Left lung (tissue), 14 donors: ENCODE measurements at places on chromosomes 7 and 10.

DNA sequence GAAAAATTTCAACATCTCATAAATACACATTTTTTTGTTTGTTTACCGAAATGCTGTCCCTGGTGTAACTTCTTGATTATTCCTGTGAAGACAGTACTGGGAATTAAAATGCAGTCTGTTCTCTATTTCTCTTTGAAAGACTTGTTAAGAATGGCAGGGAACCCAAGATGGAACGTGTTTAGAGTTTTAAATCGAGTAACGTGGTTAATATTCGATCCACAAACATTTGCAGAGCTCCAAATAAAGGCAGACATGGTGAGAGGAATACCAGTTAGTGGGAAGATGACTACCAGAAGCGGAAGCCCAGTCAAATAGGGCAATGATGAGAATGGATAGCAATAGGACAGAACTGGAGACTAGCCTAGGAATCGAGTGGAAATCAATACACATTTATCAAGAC lies 6.7 kb downstream of the PON3 start:
- no peak overlapping the region for H3K4me3 ChIP-seq
- no peaks in the 10 kb centered on the region for H3K4me1 ChIP-seq
- no peak for DNase-seq
- H3K27ac ChIP-seq, result no peak overlapping the region
- peaks cover 8% of the 10 kb centered on the region for H3K27me3 ChIP-seq
- no peaks in the 10 kb centered on the region for H3K36me3 ChIP-seq

GRCh38 chr10:120548210-120548609 lies 91.2 kb downstream of the PLPP4 start:
- no peak overlapping the region for H3K4me3 ChIP-seq
- no peaks in the 10 kb centered on the region for H3K4me1 ChIP-seq
- no peaks in the 10 kb centered on the region for H3K36me3 ChIP-seq
- no peaks in the 10 kb centered on the region for H3K27me3 ChIP-seq

- peak; percentile 62 for DNase-seq
- H3K4me1 ChIP-seq, result no peaks in the 10 kb centered on the region
- H3K36me3 ChIP-seq, result no peaks in the 10 kb centered on the region
- H3K27me3 ChIP-seq, result no peaks in the 10 kb centered on the region
- no peak overlapping the region for H3K27ac ChIP-seq
These were observed 11.1 kb upstream of the CRTAC1 start for GRCh38 chr10:98041352-98042043.

DNA sequence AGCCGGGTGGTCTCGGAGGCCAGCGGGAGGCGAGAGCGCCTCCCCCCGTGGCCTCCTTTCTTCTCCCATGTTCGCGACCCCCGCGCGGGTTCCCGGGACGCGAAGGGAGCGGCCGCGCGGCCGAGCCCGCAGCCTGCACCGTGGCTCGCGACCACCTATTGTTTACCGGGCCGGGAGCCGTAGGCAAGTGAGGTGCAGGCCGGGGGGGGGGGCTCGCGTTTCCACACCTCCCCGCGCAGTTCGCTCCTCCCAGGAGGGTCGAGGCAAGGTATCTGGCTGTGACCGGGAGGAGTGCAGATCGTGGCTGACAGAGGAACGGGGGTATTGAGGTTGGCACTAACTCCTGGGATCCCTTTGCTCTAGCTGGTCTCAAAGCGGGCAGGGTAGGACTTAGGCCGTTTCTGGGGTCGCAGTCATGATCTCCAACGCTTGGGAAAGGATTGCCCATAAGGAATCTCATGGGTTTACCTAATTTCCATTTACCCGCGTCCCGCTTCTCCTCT lies 734 bp downstream of the PTPN12 start:
- H3K4me1 ChIP-seq, result peaks cover 26% of the 10 kb centered on the region
- no peaks in the 10 kb centered on the region for H3K27me3 ChIP-seq
- no peaks in the 10 kb centered on the region for H3K36me3 ChIP-seq
- H3K27ac ChIP-seq, result peak overlapping the region; percentile 97
- H3K4me3 ChIP-seq, result peak overlapping the region; percentile 91
- DNase-seq, result no peak

- no peaks in the 10 kb centered on the region for H3K4me1 ChIP-seq
- H3K36me3 ChIP-seq, result no peaks in the 10 kb centered on the region
- no peaks in the 10 kb centered on the region for H3K27me3 ChIP-seq
These were observed 100.6 kb downstream of the DLG5 start for GRCh38 chr10:77825965-77826364.

GRCh38 chr7:88224601-88225275 lies 4.9 kb upstream of the SRI start:
- no peaks in the 10 kb centered on the region for H3K27me3 ChIP-seq
- no peak overlapping the region for H3K4me3 ChIP-seq
- no peak overlapping the region for H3K27ac ChIP-seq
- H3K36me3 ChIP-seq, result no peaks in the 10 kb centered on the region
- H3K4me1 ChIP-seq, result peaks cover 20% of the 10 kb centered on the region

GRCh38 chr10:64486901-64487300 lies 965.7 kb downstream of the REEP3 start:
- H3K27ac ChIP-seq, result no peak overlapping the region
- no peak overlapping the region for H3K4me3 ChIP-seq
- H3K27me3 ChIP-seq, result no peaks in the 10 kb centered on the region

DNA sequence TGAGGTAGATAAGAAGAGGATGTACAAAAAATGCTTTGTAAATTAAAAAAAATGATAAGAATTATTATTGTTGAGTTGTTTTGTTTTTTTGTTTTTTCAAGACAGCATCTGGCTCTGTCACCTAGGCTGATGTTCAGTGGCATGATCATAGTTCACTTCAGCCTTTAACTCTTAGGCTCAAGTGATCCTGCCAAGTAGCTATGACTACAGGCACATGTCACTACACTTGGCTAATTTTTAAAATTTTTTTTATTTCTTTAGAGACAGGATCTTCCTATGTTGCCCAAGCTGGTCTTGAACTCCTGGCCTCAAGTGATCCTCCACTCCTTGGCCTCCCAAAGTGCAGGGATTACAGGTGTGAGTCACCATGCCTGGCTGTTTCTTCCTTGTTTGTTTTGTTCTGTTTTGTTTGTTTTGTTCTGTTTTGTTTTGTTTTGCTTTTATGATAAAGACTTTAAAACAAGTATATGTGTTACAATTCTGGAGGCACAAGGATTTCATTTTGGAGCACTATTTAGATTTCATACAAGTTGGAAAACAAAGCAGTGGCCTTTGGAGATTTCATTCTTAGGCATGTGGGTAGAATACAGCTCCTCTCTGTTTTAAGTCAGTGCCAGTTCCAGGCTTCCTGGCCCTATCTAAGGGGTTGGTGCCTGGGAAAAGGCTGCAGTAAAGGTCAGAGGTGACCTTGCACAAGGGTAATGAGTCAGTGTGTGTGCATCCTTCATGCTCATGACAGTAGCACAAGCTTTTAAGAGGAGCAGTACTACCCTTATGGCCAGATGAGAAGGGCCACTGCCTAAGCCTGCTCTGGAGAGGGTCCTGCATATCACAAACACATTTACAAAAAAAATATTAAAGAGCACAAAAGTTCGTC lies 17.9 kb downstream of the FGFBP3 start:
- H3K4me3 ChIP-seq, result no peak overlapping the region
- H3K36me3 ChIP-seq, result no peaks in the 10 kb centered on the region

- no peak for DNase-seq
- H3K36me3 ChIP-seq, result no peaks in the 10 kb centered on the region
- no peaks in the 10 kb centered on the region for H3K27me3 ChIP-seq
- H3K27ac ChIP-seq, result peak overlapping the region; percentile 54
- no peak overlapping the region for H3K4me3 ChIP-seq
These were observed 143.3 kb downstream of the HDAC9 start for GRCh38 chr7:18638594-18639452.

DNA sequence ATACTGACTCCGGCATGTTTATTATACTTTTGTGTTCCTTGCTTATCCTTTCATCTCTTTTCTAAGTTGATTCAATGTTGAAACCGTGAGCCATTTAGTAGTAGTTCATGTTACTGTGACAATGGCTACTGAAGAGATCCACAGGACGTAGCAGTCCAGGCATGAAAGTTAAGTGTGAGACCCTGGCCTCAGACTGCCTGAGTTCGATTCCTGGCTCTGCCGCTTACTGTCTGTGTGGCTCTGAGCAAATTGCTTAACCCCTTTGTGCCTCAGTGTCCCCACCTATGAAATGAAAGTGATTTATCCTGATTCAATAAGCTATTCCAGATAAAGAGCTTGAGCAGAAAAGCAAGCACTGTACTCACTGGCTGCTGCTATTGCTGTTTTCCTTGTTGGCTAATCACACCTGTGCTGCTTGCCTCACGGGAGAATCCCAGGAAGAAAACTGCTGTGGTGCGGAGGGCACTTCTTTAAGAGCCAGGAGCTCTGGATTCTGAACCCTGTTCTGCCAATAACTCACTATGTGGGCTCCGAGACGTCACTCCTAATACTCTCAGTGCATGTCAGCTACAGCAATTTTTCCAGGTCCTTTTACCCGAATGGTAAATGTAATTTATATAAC lies 38.4 kb downstream of the PNLIPRP2 start:
- H3K36me3 ChIP-seq, result no peaks in the 10 kb centered on the region
- H3K27ac ChIP-seq, result no peak overlapping the region
- DNase-seq, result no peak
- no peaks in the 10 kb centered on the region for H3K4me1 ChIP-seq
- no peak overlapping the region for H3K4me3 ChIP-seq

GRCh38 chr7:22486597-22486996 lies 13.4 kb downstream of the STEAP1B start:
- DNase-seq, result no peak
- H3K36me3 ChIP-seq, result no peaks in the 10 kb centered on the region
- no peak overlapping the region for H3K27ac ChIP-seq
- H3K4me1 ChIP-seq, result no peaks in the 10 kb centered on the region

- H3K27ac ChIP-seq, result no peak overlapping the region
- no peaks in the 10 kb centered on the region for H3K36me3 ChIP-seq
- no peaks in the 10 kb centered on the region for H3K27me3 ChIP-seq
- no peak for DNase-seq
- H3K4me3 ChIP-seq, result no peak overlapping the region
These were observed 15.3 kb downstream of the ABLIM1 start for GRCh38 chr10:114642729-114643128.

DNA sequence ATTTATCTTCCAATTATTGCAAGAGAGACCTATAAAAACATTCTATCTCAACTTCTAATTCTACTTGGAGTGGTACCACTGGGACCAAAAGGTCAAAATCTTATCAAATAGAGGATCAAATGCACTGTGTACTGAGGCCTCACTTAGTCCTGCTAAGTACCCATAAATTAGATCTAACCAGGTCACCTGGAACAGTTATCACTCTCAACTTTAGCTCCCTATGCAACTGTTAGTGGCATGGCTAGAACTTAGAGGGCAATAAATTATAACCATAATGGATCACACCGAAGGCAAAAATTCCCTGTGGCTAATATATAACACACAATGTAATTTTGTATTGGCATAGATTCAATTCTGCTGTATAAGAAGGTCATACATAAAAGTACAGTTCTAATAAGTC lies 428.9 kb downstream of the PCDH15 start:
- H3K4me3 ChIP-seq, result no peak overlapping the region
- no peaks in the 10 kb centered on the region for H3K27me3 ChIP-seq
- H3K36me3 ChIP-seq, result no peaks in the 10 kb centered on the region
- no peak overlapping the region for H3K27ac ChIP-seq
- H3K4me1 ChIP-seq, result no peaks in the 10 kb centered on the region

DNA sequence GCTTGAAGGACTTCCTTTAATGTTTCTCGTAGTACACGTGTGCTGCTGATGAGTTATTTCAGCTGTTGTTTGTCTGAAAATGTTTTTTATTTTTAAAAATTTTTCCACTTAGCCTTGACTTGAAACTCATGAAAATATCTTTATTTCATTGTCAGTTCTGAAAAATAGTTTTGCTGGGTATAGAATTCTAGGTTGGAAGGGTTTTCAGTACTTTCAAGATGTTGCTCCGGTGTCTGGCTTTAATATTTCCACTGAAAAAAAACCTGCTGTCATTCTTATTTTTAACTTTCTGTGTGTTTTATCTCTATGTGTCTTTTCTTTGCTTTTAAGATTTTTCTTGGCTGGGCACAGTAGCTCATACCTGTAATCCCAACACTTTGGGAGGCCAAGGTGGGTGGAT lies 103.8 kb downstream of the UNCX start:
- H3K36me3 ChIP-seq, result no peaks in the 10 kb centered on the region
- H3K4me3 ChIP-seq, result no peak overlapping the region
- H3K4me1 ChIP-seq, result no peaks in the 10 kb centered on the region
- DNase-seq, result no peak

DNA sequence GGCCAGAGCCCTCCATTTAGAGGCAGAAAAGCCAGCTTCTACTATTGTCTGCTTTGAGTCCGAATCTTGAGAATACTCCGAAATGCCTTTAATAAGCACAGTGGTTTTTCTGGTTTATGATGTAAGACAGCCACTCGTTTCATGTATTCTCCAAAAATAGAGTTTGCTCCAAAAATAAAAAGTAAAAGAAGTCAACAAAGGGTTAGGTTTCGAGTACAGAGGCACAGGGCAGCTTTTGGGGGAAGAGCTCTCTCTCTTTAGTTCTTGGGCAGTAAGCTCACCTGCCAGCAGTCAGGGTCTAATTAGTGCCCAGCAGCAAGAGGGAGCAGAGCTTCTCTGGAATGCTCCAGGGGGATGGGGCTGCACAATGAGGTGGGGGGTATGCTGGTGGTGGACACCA lies 20.2 kb downstream of the CREB3L2 start:
- H3K4me3 ChIP-seq, result no peak overlapping the region
- no peak for DNase-seq
- peaks cover 34% of the 10 kb centered on the region for H3K4me1 ChIP-seq
- H3K27ac ChIP-seq, result peak overlapping the region; percentile 72
- H3K36me3 ChIP-seq, result no peaks in the 10 kb centered on the region

DNA sequence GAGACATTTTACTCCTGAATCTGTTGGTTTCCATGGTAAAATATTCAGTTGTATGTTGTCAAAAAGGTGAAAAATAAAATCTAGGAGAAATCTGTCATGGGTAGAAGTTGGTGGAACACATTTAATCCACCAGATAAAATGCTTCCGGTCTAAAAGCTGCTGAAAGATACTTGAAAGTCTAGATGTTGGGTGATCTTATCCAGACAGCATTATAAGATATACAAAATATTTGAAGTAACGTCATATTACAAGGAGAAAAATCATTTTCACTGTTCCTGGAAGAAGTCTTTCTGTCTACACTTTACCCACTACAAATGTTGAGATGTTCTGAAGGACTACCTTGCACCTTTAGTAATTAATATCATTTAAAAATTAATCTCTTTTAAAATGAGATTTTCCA lies 40.9 kb downstream of the CALD1 start:
- DNase-seq, result no peak
- no peak overlapping the region for H3K4me3 ChIP-seq
- H3K27me3 ChIP-seq, result no peaks in the 10 kb centered on the region
- no peaks in the 10 kb centered on the region for H3K36me3 ChIP-seq
